Fibroblast of the aortic adventitia (primary cell): ENCODE measurements at places on chromosomes 1 and 21. TPM values are rescaled to one million over a fixed set of nuclear protein-coding genes. Genes with fewer than 3 reads are reported as not detected.

DNA sequence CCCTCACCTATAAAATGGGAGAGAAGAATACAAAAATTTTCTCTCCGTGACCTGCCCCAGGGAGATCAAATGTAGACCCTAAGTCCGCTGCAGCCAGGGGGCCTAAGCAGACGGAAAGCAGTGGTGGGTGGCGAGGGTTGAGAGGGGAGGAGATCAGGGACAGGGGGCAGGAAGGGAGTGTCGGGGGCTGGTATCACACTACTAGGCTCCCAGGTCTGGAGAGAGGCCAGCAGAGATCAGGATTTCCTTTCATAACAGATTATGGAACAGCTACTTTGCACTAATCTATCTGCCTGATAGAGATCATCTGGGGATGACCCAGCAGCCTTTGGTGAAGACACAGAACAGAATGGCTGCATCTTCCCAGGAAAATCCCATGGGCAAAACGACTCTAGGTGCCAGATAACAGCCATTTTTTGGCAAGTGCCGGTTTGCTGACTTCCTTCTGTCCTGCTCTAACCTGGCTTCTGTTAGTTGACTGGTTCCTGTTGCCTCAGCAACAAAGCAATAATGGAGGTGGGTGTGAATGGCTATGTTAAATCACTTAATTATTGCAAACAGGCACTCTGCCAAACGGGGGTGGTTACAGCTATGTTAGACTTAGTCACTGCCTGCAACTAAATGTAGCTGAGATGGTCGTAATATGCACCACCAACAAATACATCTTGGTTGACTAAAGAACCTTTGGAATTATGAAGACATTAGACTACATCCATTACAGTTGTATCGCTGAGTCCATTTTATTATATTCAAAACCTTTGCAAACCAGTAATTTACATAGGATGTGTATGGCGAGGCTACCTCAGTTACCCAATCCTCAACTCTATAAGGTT is 30.0 kb upstream of the EPS8L3 start:
- peak; percentile 70 for DNase-seq

GRCh38 chr1:177710696-177711620 is 258.9 kb downstream of the SEC16B start:
- no peak for DNase-seq

- no peak for DNase-seq
Measured at GRCh38 chr1:212178851-212179250, 106.4 kb upstream of the PPP2R5A start.

The OR2T33 gene
- total RNA-seq = not detected in 2 replicates
